ENCODE measurements at places on chromosomes 6 and 20.

DNA sequence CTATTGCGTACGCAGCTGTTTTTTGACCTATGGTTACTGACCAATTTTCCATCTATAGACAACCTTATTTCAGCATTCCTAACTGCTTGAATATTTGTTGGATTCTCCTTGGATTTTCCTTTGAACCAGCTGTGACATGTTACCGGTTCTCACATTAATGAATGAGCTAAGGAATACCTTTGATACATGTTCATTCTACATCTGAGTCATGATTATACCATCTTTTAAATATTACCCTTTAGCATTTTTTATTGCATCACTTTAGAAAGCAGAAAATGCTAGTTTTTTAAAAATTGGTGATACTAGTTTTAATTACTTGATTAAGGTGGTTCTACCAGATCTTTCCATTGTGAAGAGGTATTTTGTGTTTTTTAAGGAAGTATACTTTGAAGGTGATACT is 1.9 kb upstream of the IGF2R start:
- no peak for DNase-seq

DNA sequence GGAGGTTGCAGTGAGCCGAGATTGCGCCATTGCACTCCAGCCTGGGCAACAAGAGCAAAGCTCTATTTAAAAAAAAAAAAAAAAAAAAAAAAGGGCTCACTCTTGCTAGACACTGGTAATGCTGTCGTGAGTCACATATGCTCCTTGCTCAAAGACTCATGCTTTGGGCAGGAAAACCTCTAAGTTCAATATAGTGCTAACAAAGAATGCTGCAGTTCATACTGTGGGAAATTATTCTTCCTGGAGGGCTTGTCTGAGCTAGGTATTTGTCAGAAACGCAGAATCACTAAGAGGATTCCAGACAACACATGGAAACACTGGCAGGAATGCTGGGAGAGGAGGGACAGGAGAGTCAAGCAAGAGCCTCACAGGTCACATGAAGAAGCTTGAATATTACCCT is 2.3 kb upstream of the LYRM2 start:
- DNase-seq, result no peak

DNA sequence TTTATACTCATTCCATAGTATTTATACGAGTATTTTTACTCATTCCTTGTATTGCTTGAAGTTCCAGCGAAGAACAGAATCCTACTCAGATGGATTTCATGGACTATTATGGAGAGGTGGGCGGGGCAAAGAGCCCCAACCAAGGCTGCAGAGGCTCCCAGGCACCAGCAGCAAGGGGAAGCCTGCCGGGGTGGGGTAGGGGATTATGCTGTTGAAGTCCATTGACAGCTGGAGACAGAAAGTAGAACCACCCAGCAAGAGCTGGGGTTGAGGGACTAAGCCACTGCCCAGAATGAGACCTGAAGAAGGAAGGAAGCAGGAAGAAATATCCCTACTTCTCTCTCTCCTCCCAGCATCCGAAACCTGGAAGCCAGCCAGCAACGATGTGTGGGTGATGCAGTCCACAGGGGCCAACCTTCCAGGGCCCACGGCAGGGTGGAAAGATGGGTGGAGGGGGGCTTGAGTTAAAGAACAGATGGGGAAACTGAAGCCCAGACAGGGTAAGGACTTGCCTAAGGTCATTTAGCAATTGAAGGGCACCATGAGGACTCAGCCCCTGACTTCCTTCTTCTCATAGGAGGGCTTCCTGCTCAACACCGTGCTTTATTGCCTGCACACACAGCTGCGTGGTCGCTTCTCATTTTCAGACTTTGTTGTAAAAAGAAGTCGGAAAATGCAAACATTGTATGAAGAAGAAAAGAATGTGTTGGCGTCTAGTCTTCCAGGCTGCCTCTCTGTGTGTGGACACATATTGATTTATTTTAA is 18.3 kb upstream of the GTSF1L start:
- no peak for DNase-seq

GRCh38 chr20:34703424-34704176 is 544 bp upstream of the TP53INP2 start:
- DNase-seq, result no peak

DNA sequence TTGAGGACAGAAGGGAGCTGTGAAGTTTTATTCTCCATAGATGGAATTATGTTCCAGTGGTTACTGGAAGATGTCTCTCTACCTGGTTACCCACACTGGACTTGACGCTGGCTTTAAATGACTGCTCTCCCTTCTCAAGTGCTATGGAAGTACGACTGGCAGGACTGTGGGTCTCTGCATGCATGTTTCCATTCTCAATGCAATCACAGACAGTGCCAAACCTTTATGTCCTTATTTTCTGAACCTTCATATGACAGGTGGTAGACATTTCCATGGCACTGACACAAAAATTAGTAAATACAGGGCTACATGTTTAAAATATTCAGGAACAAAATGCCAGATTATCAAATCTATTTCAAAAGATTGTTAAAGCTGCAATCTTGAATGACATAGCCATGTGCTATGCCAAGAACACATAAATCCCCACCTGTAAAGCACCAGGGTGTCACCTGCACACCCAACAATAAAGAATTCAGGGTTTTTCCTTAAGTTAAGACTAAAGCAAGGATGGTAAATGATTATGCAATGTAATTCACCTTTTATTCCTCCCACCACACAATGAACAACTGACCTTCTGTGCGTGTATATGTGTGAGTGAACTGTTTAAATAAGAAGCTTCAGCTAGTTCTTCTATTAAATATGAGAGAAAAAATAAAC is 153.3 kb upstream of the ENPP5 start:
- DNase-seq, result no peak

DNA sequence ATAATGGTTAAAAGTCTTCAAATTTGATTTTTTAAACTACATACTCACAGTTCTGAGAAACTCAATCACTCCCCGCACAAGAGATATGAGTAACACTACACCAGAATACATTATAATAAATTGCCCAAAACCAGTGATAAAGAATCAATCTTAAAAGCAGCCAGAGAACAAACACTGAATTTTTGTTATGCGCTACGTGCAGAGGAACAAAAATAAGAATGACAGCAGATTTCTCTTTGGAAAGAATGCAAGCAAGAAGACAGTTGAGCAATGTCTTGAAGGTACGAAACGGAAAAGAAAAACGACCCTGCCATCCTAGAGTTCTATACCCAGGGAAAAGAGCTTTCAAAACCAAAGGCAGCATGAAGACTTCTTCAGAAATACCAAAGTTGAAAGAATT is 216.7 kb downstream of the TTLL2 start:
- no peak for DNase-seq
